ENCODE measurements at places on chromosomes 16 and 17.

DNA sequence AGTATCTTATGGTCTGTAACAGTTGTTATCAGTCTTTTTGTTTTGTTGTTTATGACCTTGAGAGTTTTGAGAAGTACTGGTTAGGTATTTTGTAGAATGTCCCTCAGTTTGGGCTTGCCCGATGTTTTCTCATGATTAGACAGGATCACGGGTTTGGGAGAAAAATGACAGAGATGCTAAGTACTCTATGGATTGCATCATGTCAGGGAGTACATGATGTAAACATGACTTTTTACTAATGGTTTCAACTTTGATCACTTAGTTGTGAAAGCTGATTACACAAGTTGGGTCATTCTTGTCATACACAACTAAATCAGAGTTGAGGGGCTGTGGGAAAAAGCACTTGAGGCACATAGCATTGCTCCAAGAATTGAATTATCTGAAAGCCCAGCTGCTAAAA is 94.7 kb upstream of the SIAH1 start:
- no peak for DNase-seq

- no peak for DNase-seq
These were observed 97.7 kb downstream of the RPGRIP1L start for GRCh38 chr16:53605831-53606400.

DNA sequence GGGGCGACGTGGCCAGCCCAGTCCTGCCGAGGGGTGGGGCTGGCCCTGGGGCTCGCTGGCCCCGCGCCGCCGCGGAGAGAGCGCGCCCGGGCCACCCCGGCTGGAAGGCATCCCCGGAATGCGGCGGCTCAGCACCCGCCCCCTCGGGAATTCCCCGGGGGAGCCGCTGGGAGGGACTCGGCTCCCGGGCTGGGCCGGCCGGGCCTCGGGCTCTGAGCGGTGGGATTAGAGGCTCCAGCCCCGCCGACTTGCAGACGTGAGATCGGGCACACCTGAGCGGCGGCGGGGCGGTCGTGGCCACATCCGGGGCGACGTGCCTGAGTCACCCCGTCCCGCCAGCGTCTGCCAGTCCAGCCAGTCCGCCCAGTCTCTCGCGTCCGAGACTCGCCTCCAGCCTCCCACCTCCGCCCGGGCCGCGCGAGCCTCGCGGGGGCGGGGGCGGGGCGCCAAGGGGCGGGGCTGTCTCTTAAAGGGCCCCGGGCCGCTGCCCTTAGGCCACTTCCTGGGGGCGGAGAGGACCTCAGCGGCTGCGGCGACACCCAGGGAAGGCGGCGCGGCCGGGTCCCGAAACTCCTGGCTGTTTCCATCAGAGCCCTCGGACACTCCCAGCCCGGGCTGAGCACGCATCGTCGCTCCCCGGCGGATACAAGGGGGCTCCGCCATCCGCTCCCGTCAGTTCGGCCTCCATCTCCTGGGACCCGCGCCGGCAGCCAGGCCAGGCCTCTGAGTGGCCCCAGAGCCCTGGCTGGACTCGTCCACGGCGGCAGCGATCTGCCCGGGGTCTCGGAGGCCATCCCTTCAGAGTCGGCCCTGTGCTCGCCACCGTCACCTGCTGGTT is at the start of gene KCTD11:
Gene KCTD11 (plus strand): TSS at position 498 of the 838 bp plus-strand sequence.
- peak; percentile 45 for DNase-seq

DNA sequence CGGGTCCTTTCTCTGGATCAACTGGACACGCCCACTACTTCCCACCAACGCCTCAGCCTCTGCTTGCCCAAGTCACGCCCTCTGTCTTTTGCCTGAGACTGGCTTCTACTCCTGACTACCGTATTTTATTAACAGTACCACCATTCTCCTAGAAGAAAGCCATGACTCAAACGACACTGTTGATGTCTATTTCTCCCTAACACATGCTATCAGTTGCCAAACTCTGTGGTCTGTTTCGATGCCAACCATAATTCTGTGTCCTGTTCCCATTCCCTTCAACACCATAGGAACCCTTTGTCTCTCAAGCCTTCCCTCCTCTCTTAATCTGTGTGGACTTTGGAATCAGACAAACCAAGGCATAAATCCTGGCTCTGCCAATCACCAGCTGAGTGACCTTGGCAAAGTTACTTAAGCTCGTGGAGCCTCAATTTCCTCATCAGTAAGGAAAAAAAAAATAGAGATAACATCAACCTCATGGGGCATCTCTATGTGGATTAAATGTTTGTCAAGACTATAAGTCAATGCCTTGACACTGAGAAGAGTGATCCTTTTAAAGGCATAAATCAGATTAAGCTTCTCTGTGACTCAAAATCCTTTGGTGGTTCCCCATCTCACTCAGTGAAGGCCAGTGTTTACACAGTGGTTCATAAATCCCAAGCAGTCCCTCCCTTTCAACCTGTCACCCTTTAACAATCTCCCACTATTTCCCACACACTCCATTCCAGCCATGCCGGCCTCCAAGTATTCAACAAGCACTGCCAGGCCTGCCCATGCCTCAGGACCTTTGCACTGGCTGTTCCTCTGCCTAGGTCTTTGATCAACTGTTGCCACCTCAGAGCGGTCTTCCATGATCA is 45.6 kb downstream of the ERN1 start:
- DNase-seq: no peak

GRCh38 chr16:29745853-29746345 is at the start of gene C16orf54:
TSS of gene C16orf54 (minus strand) at chr16:29745990. CDS start at chr16:29744951, 1,039 bp downstream.
- DNase-seq: peak; percentile 88

DNA sequence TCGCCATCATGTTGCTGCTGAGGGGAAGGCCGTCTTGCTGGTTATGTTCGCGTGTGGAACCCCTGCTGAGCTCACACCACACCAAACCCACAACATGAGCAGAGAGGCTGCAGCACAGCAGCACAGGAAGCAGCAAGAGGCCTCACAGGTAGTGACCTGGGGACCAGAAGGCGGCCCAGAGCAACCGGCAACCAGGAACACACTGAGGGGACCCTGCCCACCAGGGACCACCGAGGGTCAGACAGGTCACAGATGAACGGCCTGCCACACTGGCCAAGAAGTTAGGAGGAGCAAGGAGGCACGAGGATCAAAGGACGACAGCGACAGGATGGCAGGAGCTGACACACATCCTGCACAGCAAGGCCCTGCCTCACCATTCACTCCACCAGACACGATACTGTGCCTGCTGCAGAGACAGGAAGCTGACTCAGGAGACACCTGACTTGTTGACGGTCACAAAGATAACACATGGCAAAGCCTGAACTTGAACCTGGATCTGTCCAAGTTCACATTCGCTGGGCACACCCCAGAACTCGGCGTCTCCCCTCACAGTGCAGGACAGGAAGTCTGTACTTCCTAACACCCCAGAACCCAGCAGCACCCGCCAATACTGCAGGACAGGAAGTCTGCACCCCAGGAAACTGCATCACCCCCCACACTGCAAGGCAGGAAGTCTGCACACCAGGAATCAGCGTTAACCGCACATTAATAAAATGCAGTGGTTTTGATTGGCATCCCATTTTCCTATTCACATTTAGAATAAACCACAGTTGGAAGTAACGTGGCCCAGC is 98.5 kb downstream of the ZNF778 start:
- DNase-seq: peak; percentile 48

GRCh38 chr17:76957678-76958464 is 89.7 kb downstream of the MGAT5B start:
- DNase-seq: no peak

DNA sequence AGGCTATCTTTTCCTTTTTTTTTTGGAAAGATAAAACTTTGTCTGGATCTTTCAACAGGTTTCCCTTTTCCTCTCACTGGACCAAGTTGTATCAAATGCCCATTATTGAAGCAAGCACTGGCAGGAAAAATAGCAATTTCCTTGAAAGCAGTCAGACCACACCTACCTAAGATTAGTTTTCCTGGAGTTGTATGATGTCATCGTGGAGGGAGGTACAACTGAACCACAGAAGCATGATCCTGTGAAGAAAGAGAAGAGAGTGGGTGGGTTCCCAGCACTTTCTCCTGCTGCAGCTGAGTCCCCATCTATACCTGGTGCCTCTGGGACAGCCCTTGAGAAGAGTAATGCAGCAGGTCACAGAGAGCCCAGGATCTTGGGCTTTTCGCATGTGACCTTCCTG is 63.6 kb upstream of the ERCC4 start:
- no peak for DNase-seq

DNA sequence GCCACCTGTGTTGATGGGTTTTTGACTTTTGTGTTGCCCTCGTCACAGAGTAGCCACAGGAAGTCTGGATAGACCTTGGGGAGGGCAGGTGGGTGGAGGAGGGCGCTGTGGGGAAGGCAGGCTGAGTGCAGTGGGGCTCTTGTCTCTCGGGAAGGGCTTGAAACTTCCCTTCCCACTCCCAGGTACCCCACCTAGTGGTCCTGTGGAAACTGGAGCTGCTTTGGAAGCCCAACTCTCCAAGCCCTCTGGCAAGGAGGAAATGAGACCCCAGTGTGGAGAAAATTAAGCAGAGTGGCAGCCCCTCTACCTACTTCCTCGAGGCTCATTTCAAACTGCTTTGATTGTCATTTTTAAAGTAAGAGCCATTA is 9.2 kb downstream of the CA5A start:
- DNase-seq: no peak

GRCh38 chr17:32553168-32553567 is 66.4 kb downstream of the CDK5R1 start:
- DNase-seq: no peak

DNA sequence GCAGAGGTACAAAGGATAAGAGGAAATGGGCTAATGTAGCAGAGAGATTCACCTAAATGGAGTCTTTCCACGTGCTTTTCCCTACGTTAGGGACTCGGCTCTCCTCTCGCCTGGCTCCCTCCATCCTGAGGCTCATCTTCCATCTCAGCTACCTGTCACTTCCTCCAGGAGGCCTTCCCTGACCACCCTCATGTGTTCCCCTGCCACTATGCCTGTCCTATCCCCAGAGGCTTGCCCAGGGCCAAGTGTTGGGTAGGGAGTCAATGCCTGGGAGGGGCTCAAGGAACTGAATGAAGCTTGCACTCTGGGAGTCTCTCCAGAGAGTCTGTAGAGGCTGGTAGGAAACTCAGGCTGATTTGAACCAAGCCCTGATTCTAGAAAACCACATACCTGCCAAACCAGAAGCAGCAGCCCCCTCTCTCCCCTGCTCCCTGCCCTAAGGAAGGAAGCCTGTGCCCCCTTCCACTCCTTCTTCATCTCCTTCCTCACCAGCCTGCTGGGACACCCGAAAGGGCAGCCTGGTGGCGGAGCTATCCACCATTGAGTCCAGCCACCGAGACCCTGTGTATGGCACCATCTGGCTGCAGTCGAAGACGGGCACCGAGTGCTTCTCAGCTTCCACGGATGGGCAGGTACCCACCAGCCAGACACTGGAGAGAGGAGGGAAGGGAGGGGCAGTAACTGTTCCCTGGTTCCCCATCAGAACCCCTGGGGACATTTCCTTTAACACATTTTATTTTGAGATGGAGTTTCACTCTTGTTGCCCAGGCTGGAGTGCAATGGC is 25.4 kb downstream of the DNAI2 start:
- DNase-seq: no peak

DNA sequence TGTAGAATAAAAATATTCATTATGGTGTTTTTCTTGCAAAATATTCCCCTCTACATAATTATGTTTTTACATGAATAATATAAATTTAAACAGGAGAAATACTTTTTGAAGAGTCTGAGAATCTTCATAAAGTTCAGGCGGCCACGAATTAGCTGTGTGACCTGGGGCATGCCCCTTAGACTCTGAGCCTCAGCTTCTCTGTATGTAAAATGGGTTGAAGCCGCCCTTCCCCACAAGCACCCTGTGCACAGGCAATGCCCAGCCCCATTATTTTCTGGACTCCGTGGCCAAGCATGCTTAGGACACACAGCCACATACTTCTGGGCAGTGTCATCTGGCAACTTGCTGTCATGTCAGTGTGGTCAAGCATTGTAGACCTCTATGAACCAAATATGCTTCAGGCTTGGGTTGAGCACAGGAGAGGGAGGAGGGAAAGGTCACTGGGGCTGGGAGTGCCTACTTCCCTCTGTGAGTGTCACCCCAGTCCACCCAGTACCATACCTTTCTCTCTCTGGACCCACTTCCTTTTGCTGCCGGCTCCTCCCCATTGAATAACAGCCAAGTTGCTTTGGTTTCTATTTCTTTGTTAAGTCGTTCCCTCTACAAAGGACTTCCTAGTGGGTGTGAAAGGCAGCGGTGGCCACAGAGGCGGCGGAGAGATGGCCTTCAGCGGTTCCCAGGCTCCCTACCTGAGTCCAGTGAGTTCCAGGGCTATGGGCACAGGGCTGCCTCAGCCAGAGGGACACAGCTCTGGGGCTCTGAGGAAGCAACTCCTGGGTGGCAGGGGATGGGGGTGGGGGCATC is at the start of gene LGALS9:
Gene LGALS9 (plus strand): TSS at position 582 of the 804 bp plus-strand sequence. CDS start 78 bp downstream, at position 660.
- DNase-seq: no peak

DNA sequence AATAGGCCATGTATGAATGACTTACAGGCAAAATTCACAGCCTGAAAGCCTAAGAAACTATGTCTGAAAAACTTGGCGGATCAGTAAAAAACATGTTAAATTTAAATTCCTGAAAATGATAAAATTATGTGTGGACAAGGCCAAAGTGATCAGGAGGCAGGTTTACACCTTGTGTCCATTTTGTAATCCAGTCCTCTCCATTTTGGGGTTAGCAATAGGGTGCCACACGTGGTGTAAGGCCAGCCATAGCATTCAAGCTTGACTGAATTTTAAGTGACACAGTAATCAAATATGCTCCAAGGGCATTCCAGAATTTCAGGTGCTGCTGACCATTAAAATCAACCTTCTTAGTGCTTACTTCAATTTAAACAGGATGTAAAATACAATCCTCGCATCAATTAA is 2.7 kb downstream of the RNF43 start:
- no peak for DNase-seq

GRCh38 chr16:20084624-20085226 is 11.0 kb upstream of the GPR139 start:
- no peak for DNase-seq

GRCh38 chr16:70704586-70704985 is 18.7 kb upstream of the MTSS2 start:
- DNase-seq: no peak

DNA sequence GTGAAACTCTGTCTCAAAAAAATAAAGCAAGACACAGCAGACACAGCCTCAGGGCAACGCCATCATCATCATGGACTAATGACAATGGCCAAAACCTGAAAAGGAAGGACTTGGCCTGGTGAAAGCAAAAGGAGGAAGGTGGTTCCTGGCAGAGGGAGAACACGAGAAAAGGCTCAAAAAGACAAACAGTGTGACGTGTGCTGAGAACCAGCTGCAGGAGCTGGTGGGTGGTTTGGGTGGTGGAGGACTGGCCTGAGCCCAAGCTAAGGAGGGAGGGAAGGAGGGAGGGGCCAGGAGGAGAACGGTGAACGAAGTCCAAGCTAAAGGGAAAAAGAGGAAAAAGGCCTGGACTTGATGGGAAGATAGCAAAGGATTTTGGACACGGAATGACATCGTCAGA is 85.1 kb downstream of the SLC39A11 start:
- no peak for DNase-seq

- DNase-seq: no peak
These were observed 3.0 kb downstream of the SOX9 start for GRCh38 chr17:72123530-72124437.

DNA sequence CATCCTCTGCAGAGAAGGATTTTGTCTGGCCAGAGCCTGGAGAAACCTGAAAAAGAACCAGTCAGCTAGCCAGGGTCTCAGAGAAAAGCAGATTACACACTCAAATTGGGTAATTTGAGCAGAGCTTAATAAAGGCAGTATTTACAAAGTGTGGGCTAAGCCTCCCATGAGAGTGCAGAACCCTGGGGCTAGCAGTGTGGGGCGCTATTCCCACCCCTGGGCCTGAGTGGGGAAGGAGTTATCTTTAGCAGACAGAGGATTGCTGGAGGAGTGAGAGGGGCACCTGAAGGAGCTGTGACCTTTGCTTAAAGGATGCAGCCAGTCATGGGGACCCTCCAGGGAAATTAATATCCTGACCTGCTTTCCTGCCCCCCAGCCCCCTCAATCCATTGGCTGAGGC is 46.2 kb downstream of the SNX20 start:
- no peak for DNase-seq

GRCh38 chr17:43524945-43525575 is 21.1 kb downstream of the ETV4 start:
- no peak for DNase-seq

Measured in stimulated activated CD8-positive, alpha-beta memory T cell treated with anti-CD3 and anti-CD28 coated beads, Interleukin-7, amount 100 ng/mL, for 1 hour (primary cell).